ENCODE measurements at places on chromosomes 6 and 20.

DNA sequence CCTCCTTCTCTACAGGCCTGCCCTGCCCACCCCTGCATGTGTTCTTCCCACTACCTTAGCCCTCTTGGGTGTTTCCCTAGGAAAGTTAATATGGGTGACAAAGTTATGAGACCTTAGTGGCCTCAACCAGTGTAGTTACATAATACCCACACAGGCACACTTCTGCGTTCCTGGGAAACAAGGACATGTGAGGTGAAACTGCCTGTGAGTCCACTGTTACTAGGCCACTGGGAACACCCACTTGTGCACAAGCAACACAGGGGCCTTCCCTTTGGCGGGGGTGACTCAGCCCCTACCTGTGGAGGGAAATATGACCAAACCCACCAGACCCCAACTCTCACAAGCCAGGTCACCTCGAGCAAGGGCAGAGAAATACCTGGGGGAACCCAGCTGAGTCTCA, 12.8 kb downstream of the PI16 start:
- no peak for DNase-seq

GRCh38 chr6:25649611-25650010, 2.4 kb upstream of the SCGN start:
- DNase-seq: no peak

GRCh38 chr6:39328066-39328465, 5.6 kb upstream of the KCNK16 start:
- DNase-seq: no peak

DNA sequence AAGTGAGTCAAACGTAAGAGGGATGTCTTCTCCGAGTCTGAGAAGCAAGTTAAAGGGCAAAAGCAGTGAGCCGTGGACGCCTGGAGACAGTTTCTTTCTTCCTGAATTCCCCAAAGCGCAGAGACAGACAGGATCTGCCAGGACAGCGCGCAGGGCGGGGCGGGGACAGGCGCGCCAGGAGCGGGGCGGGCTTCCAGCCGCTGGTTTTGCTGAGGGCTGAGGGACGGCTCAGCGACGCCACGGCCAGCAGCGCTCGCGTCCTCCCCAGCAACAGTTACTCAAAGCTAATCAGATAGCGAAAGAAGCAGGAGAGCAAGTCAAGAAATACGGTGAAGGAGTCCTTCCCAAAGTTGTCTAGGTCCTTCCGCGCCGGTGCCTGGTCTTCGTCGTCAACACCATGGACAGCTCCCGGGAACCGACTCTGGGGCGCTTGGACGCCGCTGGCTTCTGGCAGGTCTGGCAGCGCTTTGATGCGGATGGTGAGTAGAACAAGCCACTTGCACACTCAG, at the start of gene SCGN:
TSS of gene SCGN (plus strand) at position 209 of the 509 bp plus-strand sequence. CDS start at position 398, 189 bp downstream.
- no peak for DNase-seq
